ENCODE measurements at places on chromosomes 3 and 15.

DNA sequence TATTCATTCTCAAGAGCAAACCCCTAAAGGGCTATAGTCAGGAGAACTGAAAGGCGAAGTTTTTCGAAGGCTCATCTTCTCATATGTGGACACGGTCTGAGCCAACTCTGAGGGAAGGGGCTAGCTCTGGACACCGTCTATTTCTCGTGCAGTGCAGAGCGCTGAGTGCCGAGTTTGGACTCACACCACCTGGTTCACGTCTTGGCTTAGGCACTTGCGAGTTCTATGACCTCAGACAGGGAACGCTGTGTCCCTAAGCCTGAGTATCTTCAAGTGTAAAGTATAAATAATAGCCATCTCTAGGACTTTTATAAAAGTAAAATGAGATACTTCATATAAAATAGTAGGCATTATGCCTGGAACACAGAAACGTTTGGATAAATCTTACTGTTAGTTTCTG is 223.7 kb downstream of the FMN1 start:
- no peak for DNase-seq

GRCh38 chr15:81536356-81536755 is 162.3 kb upstream of the TMC3 start:
- no peak for DNase-seq

DNA sequence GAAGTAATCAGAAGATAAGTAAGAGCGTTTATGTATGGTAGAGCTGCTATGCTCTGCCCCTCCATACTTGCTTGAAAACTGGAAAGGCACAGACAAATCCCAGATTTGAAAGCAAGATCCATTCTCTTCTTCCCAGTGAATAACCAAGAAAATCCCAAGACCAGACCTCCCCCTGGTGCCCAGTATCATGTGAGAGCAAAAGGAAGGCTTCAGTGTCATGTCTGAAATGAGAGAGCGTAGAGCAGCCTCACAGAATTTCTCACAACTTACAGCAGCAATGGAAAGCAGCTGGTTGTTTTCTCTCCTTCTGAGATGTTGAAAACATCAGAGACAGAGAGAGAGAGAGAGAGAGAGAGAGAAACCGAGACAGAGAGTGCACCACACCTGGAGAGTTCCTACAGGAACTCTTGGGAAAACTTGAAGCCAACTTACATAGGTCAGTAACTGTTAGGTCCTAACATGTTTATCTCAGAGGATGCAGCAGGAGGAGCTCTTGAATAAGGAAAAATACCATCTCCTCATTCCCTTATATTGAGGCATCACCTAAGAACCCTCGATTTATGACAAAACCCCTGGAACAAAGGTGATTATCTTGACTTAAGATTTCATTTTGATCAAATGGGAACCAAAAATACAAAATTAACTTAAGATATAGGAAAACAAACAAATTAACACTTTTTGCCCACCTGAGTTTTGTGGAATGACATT is 273.3 kb downstream of the NSUN3 start:
- DNase-seq = peak; percentile 56

- no peak for DNase-seq
Measured at GRCh38 chr3:138732456-138732855, 102.3 kb downstream of the PIK3CB start.

- no peak for DNase-seq
Measured at GRCh38 chr3:159881208-159881607, 107.4 kb upstream of the IL12A start.

DNA sequence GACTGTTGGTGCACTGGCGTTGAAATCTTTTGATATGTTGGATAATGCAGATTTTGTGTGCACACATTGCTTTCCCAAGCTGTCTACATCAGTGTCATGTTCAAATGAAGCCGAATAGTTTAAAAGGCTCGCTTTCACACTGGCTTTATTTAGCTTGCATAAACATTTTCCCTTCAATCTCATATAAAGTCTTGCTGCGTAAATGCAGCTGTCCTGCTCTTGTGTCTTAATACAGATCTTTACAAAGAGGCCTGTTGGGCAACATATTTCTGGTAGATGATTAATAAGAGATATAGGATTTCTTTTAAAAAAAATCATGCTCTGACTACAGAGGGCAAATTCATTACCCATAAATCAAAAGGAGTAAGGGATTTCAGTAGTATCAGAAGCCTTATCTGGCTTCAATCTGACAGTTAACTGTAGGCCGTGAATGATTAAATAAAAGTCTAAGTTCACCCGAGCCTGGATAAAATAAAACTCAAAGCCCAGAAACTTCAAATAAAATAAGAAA is 937.2 kb downstream of the FHIT start:
- no peak for DNase-seq

- DNase-seq = no peak
Measured at GRCh38 chr15:50113187-50113505, 5.9 kb downstream of the ATP8B4 start.

- DNase-seq = no peak
Measured at GRCh38 chr3:155782390-155782953, 23.6 kb downstream of the C3orf33 start.

DNA sequence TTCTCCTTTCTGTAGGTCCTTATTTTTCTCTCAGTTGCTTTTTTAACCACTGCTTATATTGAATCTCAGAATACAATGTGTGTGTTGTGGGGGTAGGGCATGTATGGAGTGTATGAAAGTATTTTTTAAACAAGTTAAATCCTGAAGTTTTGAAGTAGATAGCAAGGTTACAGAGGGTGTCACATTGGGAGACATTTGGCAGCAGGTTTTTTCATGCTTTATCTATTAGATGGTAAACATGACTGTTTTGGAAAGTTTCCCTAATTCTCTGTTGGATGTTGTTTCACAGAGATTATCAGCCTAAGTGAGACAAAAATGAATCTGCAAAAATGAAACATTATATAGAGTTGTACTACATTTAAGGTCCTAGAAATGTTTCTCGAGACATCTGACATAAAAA is 190.6 kb upstream of the ARPP21 start:
- no peak for DNase-seq

DNA sequence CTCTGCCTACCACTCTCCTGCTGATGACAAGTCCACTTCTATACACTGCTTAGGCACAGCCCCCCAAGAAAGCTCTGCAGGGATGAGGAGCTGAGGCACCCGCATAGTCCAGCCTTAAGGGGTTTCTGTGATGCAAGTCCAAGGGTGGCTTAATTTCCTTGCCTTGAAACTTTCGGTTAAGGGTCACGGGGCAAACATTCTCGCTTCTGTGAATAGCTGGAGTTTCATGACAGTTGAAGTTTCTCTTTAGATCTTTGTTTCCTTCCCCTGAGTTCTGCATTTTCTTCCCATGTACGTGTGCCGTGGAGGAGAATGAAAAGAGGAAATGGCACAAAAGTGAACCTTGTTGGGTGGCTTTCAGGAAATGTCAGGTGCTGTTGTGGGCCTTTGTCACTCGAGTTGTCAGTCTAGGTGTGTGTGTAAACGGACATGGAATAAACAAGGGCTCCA is 7.0 kb downstream of the GPR160 start:
- DNase-seq = peak; percentile 20

- no peak for DNase-seq
Measured at GRCh38 chr3:77323626-77324025, 283.7 kb downstream of the ROBO2 start.

GRCh38 chr15:43748376-43748775 is 2.1 kb downstream of the PDIA3 start:
- no peak for DNase-seq

DNA sequence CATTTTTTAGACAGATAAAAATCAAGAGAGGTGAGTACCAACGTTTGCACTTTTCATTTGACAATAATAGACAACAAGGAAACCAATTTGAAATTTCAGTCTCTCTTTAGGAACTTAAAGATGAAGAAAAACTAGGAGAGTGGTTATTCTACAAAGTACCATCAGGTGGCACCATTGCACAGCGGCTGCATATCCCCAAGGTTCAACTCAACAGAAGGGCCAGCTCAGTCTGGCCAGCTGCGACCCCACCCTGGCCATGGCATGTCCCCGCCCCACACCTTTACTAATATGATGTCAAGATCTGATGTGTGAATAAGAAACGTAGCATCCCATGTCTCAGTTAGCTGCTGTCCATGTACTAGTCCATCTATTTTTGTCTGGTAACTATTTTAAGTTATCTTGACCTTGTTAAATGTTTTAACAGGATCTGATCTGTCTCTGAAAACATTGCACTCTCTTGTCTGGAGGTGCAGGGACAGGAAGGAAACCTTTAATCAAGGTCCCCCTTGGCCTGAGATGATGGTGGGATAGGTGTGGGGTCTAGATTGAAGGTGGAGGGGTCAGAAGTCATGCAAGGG is 35.5 kb upstream of the CGNL1 start:
- peak; percentile 74 for DNase-seq

DNA sequence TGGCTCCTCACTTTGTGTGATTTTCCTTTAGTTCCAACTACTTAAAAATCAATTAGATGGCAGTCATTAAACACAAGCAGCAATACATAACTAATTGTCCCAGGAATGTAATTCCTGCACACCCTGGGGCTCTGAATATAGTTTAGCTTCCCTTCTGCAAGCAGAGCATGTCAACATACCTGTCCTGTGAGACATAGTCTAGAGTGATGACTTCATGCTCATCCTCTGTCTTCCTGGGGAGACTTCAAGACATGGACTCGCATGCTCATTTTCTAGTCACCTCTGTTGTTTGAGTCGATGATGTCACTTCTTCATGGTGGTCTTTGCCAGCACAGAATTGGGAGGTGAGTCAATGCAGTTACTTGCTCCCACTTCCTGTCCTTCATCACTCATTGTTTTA is 15.7 kb downstream of the C3orf52 start:
- DNase-seq = peak; percentile 100

DNA sequence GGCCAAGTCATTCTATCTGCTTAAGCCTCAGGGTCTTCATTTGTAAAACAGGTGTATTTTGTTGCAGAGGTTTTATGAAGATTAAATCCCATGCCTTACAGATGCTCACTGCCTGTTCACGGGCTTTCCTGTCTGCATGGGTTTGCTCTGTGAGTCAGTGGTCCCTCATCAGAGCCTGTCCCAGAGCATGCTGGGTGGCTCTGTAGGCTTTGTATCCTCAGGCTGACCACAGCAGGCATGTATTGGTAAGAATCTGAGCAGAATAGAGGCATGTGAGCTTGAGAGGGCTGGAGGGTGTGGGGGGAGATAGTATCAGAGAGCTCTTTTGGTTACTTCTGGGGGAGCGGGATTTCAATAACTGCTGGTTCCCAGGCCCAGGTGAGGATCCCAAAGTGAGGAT is 45.4 kb upstream of the PLXNA1 start:
- peak; percentile 43 for DNase-seq

DNA sequence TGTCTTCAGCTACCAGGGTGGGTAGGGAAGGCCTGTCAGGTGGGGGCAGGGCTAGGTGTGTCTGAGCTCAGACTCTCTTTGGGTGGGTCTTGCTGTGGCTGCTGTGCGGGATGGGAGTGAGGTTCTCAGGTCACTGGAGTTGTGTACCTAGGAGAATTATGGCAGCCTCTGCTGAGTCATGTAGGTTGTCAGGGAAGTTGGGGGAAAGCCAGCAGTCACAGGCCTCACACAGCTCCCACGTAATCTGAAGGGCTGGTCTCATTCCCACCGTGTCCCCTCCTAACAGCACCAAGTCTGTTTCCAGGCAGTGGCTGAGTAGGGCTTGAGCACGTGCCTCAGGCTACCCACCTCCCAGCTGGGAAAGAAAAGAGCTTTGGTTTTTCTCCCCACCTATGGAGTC is 67.0 kb downstream of the CHCHD4 start:
- DNase-seq = no peak

- no peak for DNase-seq
Measured at GRCh38 chr3:124584245-124584551, 146.1 kb upstream of the UMPS start.

GRCh38 chr3:48993834-48994233 is 3.8 kb downstream of the P4HTM start:
- no peak for DNase-seq

- no peak for DNase-seq
Measured at GRCh38 chr15:95609096-95609495, 721.4 kb upstream of the NR2F2 start.

DNA sequence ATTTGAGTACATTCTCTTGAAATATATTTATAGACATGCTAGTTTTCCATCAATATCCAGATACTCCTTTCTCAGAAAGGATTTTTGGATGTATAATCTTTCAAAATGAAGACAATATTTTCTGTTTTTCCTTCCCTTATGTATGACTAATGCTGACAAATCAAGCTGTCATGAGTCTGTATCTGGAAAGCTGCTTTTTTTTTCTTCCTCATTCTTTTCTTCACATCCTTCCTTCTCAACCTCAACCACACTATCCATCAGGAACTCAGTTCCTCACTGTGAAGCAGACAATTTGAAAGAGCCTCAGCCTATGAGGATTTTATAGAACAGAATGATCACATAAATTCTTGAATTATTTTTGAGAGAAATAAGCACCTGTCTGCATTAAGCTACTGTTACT is 335.9 kb upstream of the EPHA6 start:
- peak; percentile 67 for DNase-seq

GRCh38 chr15:67783303-67783702 is 42.0 kb upstream of the SKOR1 start:
- no peak for DNase-seq

DNA sequence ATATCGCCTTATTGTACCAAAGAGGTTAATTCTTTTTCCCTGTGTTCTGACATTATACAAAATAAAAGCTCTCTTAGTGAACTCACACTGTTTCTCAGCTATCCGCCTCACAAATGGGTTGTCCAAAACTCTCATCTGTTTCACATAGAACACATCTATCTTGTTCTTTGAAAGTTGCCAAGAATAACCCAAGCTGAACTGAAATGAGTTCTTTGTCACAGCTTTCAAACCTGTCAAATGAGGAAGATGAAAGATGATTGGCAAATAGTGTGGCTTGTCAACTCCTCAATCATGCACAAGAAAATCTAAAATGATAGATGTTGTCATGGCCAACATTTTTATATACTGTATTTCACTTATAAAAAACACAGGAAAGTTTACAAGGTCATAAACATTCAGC is 168.1 kb upstream of the OSTN start:
- no peak for DNase-seq

DNA sequence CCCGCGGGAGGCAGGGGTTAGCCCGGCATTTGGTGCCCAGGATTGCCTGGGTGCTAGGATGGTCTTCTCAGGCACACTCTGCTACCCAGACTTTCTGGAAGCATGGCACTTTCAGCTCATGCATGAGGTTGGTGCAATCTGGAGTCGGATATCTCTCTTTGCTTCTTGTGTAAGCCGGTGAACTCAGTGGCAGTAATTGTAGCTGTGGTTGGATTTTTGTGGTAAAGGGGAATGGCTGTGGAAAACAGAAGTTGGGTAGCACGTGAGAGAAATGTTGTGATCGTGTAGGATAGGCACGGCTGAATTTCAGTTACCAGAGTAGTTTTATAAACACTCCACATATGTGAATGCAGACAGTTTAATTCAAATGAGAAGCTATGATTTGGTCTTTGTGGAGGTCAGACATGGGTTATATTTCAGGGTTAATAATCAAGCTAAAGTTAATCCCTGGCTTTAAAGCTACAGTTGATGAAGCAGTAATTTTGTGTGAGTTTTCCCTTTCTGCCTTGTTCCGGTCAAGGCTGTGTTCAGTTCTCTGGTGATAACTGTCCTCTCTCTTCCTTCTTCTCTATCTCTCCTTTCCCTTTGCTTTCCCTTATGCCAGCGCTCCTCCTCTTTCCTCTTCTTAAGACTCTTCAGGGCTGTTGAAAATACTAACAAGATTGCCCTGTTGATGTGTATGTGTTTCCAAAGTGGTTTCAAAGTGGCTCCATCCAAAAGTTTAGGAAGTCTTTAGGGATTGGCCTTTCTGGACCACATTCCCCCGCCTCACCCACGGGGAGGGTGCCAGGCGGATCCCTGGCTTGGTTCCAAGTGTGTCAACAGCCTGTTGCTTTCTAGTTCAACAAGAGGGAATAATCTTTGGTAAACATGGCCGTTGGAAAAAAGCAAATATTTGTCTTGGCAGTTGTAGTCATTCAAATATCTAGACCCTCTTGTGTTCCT is 404.6 kb upstream of the C2CD4B start:
- DNase-seq = peak; percentile 79

- DNase-seq = no peak
Measured at GRCh38 chr3:79414806-79415205, 353.0 kb downstream of the ROBO1 start.
